ENCODE measurements at places on chromosomes 2 and 18.

GRCh38 chr18:55275039-55275901 is 312.7 kb downstream of the TCF4 start:
- DNase-seq = no peak

- no peak for DNase-seq
Measured at GRCh38 chr18:23721696-23722480, 32.6 kb downstream of the LAMA3 start.

- no peak for DNase-seq
Measured at GRCh38 chr18:3869848-3870247, 419.9 kb downstream of the TGIF1 start.

DNA sequence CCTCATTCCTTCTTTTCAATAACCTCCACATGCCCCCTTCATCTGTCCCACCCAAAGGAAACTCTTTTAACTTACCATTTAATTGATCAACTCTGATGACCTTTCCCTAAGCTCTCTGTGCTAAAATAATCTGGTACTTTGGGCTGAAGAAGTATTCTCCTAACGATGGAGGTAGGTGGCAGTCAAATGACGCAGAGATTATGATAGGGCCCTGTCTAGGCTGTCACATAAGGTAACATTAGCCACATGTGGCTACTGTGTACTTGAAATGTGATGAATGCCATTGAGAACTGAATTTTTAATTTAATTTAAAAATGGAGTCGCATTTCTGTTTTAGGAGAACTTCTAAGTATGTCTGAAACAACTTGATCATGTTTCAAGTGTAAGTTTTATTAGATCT is 140.5 kb upstream of the TNP1 start:
- DNase-seq = no peak

DNA sequence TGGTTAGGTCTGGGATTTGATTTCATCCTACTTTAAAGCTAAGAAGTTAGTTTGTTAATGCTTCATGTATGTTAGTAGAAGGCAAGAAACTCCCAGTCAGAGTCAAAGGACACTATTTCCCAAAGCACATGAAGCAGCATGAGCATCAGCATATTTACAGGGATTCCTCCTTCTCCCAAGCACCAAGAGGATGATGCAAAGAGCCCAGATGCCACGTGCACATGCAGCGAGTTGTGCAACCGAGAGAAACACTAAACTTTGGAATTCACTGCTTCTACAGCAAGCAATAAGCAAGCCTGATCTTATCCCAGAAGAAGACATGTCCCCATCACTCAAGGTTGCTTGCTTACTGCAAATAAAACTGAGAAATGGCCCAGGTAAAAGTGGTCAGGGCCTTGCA is 32.5 kb downstream of the CPO start:
- no peak for DNase-seq

DNA sequence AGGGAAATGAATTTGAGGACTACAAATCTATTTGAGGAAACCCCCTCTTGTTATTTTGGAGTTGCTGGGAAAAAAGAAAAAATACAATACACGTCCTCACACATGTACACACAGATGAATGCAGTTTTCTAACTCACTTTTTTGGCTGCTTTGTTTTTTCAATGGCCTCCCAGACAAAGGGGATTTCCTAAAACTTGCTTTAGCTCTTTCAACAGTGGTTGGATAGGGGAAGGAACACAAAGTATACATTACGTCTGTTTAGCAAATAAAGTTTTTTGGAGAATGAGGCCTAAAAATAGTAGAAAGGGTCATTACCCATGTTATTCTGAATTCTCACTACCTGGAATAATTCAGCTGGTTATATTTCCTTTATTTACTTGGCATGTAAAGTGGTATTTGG is 125.3 kb upstream of the ITGB6 start:
- DNase-seq = no peak

DNA sequence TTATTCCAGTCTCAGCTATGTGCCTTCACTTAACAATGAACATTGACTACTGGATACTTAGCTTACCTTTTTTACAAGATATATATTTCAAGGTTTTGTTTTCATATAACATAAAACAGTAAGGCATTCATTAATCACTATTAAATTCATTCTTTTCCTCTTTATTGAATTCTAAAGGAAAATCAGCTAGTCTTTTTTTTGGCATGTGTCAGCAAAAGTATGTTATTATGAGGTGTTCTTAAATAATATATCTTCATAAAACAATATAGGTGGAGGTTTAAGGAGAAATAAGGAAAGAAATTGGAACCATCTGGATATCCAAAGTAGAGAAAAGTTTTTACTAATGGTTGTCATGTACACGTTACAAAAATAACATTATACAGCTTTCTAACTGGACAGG is 472.6 kb downstream of the ARHGAP15 start:
- DNase-seq = no peak

- DNase-seq = no peak
Measured at GRCh38 chr18:23248826-23249225, 113.5 kb downstream of the CABLES1 start.

DNA sequence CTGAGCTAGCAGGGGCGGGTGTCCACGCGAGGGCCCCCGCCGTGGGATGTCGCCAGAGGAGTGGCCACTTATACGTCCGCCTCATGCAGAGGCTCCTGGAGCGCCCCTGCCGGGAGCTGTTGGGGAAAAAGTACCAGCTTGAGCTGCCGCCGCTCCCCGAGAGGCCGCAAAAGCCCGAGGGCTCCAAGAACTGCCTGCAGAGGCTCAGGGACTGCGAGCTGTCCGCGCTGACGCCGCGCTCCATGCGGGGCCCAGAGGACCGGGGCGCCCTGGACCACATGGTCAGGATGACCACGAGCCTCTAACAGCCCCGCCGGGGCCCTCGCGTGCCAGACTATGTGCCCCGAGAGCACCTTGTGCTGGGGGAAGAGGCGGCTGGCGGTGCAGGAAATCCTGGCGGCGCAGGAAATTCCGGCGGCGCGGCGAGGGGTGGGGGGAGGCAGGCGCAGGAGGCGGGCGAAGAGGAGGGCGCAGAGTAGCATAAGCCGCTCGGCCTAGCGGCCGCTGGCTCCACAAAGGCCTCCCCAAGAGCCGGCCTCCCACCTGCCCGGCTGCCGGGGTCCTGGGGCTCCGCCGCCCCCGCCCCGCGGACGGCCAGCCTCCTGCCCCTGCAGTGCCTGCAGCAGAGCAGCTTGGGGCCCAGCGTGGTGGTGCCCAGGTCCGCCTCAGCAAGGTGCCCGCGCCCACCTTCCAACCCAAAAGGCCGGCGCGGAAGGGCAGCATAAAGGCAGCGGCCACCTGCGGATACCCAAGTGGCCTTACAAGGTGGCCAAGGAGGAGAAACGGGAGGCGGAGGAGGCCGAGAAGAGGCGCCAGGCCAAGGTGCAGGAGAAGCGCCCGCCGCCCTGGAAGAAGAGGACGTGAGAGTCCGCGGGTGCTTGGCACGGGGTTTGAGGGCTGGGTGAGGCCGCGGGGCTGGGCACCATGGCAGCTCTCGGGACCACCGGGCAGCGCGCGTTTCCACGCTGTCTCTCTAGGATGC is 42.1 kb upstream of the TRIM43B start:
- DNase-seq = no peak

GRCh38 chr2:230669386-230669950 is 43.2 kb upstream of the CAB39 start:
- DNase-seq = no peak

DNA sequence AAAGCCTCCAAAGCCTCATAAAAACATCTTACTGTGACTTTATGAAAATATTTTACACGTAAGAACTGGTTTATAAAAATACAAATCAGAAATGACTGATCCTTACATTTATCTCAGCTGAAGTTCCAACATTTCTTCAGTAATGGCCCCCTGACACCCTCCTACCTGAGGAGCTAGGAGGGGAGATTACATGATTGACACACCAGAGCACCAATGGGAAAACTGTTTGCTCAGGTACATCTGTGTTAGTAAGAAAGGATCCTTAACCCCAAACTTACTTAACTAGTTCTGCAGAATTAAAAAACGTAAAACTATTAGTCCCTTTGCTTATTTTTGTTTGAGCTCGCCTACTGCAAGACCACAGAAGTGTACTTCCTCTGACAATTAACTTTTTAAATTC is 27.0 kb downstream of the ENOSF1 start:
- DNase-seq = no peak

- DNase-seq = no peak
Measured at GRCh38 chr2:189086250-189086649, 93.3 kb downstream of the COL5A2 start.

- no peak for DNase-seq
Measured at GRCh38 chr18:21444465-21445212, 155.9 kb downstream of the ESCO1 start.

Data from esophagus squamous epithelium (tissue), 5 donors.